ENCODE measurements at places on chromosomes 3 and 15.

GRCh38 chr3:35772381-35773015, 133.2 kb downstream of the ARPP21 start:
- DNase-seq: no peak

GRCh38 chr3:31369637-31370379, 162.9 kb upstream of the STT3B start:
- no peak for DNase-seq

- DNase-seq: no peak
Measured at GRCh38 chr15:101531170-101531569, 41.7 kb upstream of the PCSK6 start.

- no peak for DNase-seq
Measured at GRCh38 chr15:101122806-101123205, 129.0 kb downstream of the CHSY1 start.

- no peak for DNase-seq
Measured at GRCh38 chr3:127775398-127776109, 46.8 kb downstream of the MGLL start.

GRCh38 chr3:159832024-159832423, 156.6 kb upstream of the IL12A start:
- DNase-seq: no peak

GRCh38 chr3:32837789-32838188, 20.0 kb downstream of the TRIM71 start:
- DNase-seq: no peak

DNA sequence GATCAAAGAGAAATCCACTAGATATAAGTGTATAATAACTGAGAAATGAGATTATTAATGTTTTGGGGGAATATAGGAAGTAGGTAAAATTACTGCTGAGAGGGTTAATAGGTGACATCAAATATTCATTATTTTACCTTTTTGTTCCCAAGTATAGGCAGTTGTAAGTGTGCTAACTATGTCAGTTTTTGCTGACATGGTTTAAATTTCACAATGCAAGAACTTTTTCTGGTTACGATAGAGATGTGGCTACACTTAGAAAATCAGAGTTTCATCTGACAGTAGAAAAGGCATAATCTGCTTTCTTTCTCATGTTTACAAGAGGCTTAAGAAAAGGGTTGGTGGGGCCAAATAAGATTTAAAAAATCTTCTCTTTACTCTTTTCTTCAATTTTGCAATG, 235.0 kb upstream of the DPPA4 start:
- no peak for DNase-seq
